Testis (tissue), 5 donors: ENCODE measurements at places on chromosomes 1 and 21. TPM values are rescaled to one million over a fixed set of nuclear protein-coding genes. Genes with fewer than 3 reads are reported as not detected.

The NTRK1 gene
- 38.8 TPM for total RNA-seq

GRCh38 chr1:39852214-39852791, 31.0 kb downstream of the TRIT1 start:
- DNase-seq = no peak
- peaks cover 3% of the 10 kb centered on the region for H3K4me1 ChIP-seq
- H3K27ac ChIP-seq = no peak overlapping the region
- no peak overlapping the region for H3K4me3 ChIP-seq
- H3K27me3 ChIP-seq = no peaks in the 10 kb centered on the region

The PLPPR5 gene
- 4.8 TPM for total RNA-seq

GRCh38 chr1:209335178-209335577, 248.3 kb upstream of the CAMK1G start:
- H3K27me3 ChIP-seq = no peaks in the 10 kb centered on the region
- no peaks in the 10 kb centered on the region for H3K36me3 ChIP-seq
- H3K4me3 ChIP-seq = no peak overlapping the region
- H3K4me1 ChIP-seq = no peaks in the 10 kb centered on the region

The SHISA4 gene
- total RNA-seq = 45.5 TPM

- H3K4me3 ChIP-seq = no peak overlapping the region
- DNase-seq = no peak
- peaks cover 14% of the 10 kb centered on the region for H3K4me1 ChIP-seq
- no peak overlapping the region for H3K27ac ChIP-seq
- H3K36me3 ChIP-seq = no peaks in the 10 kb centered on the region
Measured at GRCh38 chr21:46461909-46462308, 3.2 kb downstream of the DIP2A start.

DNA sequence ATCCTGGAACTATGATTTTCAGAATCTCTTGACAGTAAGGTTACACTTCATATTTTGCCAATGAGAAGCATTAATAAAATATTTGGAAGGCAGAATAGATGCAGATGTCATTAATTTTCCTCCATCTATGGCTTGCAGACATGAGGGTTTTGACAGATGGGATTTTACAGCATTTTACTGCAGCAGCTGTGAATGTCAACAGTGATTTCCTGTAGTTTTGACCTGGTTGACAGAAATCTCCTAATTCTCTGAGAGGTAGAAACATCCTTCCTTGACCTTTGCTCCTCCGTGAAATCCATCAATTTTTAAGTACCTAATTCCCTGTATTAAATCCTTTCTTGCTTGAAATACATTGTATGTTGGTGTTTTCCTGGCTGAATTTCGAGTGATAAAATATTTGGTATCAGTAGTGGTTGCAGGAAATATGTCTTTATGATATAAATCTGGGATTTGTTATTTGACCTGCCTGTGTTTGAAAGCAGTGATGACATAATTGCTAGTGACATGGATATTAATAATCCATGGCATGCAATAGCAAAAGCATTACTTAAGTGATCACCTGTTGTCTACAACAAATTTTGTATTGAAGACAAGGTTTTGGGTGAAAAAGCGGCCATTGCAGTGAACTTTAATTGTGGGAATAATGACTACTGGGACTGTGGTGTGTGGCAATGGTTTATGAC, 73.9 kb downstream of the HLX start:
- no peaks in the 10 kb centered on the region for H3K27me3 ChIP-seq
- no peak overlapping the region for H3K27ac ChIP-seq
- no peak overlapping the region for H3K4me3 ChIP-seq
- H3K36me3 ChIP-seq = no peaks in the 10 kb centered on the region
- no peaks in the 10 kb centered on the region for H3K4me1 ChIP-seq

GRCh38 chr1:62601457-62601856, 4.1 kb downstream of the ANGPTL3 start:
- no peak for DNase-seq
- H3K36me3 ChIP-seq = no peaks in the 10 kb centered on the region
- no peak overlapping the region for H3K4me3 ChIP-seq

The SERBP1 gene
- 180 TPM for total RNA-seq

DNA sequence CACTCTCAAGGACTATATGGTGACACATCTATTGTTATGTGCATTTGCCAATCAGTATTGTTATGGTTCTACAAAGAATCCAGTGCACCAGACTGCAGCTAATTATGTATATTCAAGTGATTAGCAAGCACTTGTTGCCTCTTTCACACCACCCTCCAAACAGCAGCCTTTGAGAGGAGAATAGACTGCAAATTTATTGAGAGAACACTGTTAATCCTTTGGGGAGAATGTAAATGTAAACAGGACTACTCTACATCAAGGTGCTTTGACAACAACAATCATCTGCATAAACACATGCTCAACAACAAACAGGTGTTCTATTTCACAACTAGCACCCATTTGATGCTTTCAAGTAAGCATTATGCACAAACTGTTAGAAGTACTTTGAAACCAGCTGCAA, 117.4 kb downstream of the AKT3 start:
- no peak overlapping the region for H3K4me3 ChIP-seq
- DNase-seq = no peak
- no peak overlapping the region for H3K27ac ChIP-seq
- no peaks in the 10 kb centered on the region for H3K36me3 ChIP-seq
- H3K4me1 ChIP-seq = peaks cover 7% of the 10 kb centered on the region
- H3K27me3 ChIP-seq = no peaks in the 10 kb centered on the region

DNA sequence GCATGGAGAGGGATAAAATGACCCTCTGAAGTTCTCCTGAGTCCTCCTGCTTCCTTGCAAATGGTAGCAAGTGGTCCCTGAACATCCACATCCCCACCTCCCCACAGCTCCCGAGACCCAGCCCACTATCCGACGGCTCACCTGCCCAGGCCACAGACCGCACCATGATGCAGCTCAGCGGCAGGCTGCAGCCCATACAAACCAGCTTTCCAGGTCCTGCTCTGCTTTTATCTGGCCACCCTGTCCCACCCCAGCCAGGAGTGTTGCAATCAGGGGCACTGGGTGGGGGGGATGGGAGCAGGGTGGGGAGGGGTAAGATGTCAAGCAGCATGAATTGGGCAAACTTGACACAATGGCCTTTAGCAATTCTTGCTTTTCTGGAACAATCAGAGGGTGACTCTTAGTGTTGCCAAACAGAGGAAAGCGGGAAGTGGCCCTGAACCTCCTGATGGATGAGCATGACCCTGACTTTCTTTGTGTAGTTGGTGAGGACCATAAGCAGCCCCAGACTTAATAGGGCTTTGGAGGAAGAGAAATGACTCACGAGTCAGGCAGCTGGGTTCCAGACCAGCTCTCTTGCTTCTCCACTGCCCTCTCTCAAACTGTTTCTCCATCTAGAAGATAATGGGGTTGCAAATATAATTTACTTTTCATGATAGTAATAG, at the start of gene CHIT1:
TSS of gene CHIT1 (minus strand) at position 203 of the 665 bp plus-strand sequence. CDS start at position 166, 37 bp downstream.
- no peak for DNase-seq
- no peak within 1 kb of the TSS for H3K27ac ChIP-seq
- no peaks in the 10 kb centered on the region for H3K27me3 ChIP-seq
- no peaks in the 10 kb centered on the region for H3K4me1 ChIP-seq
- no peaks in the 10 kb centered on the region for H3K36me3 ChIP-seq

The IQGAP3 gene
- total RNA-seq = 13.4 TPM

DNA sequence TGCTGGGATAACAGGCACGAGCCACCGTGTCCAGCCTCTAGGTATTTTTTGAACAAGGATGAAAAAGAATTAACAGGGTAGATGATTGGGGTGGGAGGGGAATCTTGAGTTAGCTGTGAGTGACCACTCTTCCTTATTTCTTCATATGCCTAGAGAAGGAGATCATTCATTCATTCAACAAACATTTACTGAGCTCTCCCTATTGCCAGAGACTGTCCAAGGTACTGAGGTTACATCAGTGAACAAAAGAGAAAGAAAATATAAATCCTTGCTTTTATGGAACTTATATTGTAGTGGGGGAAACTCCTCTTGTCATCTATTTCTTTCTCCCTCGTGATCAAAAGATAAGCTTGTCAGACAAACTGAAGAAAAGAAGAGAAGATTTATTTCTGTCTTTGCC, 62.9 kb downstream of the S1PR1 start:
- no peak overlapping the region for H3K4me3 ChIP-seq
- no peak overlapping the region for H3K27ac ChIP-seq
- no peaks in the 10 kb centered on the region for H3K4me1 ChIP-seq
- no peaks in the 10 kb centered on the region for H3K36me3 ChIP-seq

The TEX38 gene
- total RNA-seq = 150 TPM
